Activated CD4-positive, CD25-positive, alpha-beta regulatory T cell treated with anti-CD3 and anti-CD28 coated beads, Interleukin-2, amount 50 U/mL, for 72 hours (primary cell): ENCODE measurements at places on chromosomes 13 and 19.
A peak's percentile ranks its signal among the peaks of the same experiment; 100 is the strongest.

DNA sequence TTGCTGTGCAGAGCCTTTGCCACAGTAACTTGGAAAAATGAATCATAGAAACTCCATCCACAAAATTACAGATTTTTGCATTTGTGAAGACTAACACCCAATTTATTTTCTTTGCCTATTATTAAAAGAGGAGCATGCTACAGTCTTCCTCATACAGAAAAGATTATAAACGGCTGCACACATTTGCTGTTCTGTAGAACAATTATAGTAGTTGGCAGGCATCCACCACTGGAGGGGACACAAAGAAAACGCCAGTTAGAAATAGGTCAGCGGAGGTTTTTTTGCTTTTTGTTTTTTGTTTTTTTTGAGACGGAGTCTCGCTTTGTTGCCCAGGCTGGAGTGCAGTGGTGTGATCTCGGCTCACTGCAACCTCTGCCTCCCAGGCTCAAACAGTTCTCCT is 51.6 kb downstream of the SACS start:
- no peak for DNase-seq

DNA sequence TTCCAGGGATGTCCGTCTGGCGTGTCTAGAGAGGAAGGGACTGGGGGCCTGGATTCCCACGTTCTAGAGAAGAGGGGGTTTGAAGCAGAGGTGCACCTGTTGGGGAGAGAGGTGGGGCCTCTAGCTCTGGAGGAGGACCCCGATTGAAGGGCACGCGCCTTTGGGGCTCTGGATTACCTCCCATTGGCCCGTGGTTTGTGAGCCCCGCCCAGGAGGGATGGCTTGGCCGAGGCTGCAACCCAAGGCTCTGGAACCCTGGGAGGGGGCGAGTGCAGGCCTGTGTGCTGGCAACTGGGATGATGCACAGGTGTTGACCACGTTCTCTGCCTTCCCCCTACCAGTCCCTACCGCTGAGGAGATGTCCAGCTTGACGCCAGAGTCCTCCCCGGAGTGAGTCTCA is 20.2 kb downstream of the TMEM150B start:
- DNase-seq: no peak

GRCh38 chr19:50753879-50754278 is 16.4 kb upstream of the GPR32 start:
- no peak for DNase-seq

GRCh38 chr13:46367617-46368327 is 19.3 kb downstream of the RUBCNL start:
- DNase-seq: no peak

- DNase-seq: no peak
These were observed 9.0 kb downstream of the OR7A5 start for GRCh38 chr19:14826006-14826405.

DNA sequence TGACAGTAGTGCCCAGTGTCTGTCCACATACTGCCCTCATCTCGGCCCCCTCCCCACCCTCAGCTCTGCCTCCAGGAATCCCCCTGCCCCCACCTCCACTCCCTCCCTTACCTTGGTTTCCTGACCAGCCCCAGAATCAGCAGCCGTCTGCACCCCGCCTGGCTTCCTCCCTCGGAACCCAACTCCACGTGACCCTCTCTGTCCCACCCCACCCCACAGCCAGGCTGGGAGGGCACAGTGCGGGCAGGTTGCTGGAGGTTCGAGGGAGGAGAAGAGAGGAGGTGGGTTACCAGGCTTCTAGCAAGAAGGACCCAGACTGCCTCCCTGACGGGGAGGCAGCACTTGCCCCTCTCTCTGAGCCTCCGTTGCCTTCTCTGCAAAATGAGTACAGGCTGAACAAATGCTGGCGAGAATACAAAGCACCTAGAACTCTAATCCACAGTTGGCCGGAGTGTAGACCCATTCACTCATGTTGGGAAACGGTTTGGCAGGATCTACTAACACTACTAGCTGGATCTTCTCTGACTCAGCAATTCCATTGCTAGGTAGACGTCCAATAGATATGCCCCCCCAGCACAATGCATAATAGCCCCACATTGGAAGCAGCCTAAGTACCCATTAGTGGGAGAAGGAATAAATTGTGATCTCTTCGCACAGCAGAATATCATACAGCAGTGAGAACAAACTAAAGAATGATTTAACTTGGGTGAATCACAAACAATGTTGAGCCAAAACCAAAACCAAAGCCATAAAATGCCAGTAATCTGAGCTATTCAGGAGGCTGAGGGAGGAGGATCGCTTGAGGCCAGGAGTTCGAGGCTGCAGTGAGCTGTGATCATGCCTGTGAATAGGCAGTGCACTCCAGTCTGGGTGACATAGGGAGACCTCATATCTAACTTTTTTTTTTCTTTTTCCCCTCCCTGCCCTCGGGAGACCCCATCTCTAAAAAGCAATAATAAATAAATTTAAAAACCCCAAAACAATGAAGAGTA is at the start of gene RASAL3:
TSS of gene RASAL3 (minus strand) at position 151 of the 992 bp plus-strand sequence. CDS start 186 bp downstream, outside the sequence.
- peak; percentile 66 for DNase-seq

DNA sequence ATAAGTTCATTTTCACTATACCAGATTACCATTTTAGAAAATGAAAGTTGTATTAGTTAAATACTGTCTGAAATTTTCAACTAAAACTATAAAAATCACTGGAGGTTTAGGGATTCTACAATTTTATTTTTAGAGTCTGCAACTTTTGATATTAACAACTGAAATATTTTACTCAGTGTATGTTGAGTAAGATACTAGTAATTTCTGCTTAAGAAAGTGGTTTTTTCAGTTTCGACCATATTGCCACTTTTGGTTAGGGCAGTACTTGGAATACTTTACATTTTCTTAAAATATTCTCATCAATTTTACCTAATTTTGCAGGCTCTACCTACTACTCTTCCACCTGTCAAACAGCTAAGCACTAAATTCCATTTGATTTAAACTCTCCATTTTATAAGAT is 59.6 kb downstream of the KCNRG start:
- no peak for DNase-seq

GRCh38 chr13:76339649-76340048 is 546.6 kb downstream of the KCTD12 start:
- no peak for DNase-seq

DNA sequence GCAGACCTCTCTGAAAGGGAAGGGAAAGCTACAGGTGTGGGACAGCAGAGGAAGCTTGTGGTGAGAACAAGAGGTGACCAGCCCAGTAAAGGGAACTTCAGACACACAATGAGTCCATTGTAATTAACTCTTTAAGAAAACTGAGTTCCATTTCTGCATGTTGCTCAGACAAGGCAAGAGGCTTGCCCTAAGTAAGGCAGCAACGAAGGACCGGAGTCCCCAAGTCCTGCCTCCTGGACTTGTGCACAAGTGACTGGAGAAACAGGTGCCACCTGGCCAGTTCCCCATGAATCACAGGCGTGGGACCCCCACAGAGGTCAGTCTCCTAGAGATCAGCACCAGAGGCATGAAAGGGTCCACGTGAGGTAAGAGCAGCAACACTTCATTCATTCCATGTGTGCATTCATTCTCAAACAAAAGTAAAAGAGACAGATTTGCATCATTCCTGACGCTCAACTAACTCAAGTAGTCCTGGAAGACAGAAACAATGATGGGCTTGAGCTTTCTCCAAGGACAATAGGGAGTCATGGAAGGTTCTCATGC is 14.7 kb upstream of the SIGLEC6 start:
- DNase-seq: no peak

- DNase-seq: no peak
These were observed 70.3 kb downstream of the TEX29 start for GRCh38 chr13:111390522-111391270.

- DNase-seq: no peak
These were observed 86.2 kb upstream of the HTR2A start for GRCh38 chr13:46982856-46983582.

DNA sequence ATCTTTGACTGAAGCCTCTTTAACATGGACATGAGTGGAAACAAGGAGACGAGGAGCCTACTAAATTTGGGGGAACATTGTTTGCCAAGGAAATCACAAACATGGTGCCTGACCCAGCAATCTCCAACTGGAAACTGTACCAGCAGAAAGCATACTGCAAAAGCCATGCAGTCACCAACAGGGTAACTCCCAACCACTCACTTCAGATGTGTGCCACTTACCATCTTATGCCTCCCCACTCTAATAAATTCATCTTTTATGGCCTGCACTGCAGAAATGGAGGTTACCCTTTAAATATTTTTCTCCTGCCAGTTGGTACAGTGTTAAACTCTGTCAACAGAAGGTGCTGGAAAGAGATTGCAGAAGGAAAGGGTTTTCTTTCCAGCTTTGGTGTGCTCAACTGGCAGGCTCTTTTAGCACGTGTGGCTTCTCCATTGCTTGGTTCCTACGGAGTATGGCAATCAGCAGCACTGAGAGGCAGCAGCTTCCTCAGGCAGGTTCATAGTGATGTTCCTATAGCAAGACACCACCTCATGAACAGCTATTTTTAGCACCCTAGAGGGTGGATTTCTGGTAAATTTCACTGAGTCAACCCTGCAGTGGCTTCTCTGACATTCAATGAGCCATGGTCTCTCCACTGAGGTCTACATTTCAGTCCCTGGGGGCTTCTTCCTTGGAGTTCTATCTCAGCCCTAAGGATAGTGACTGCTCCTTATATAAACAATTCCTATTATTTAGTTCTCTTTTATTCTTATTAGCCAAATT is 21.4 kb downstream of the MIR17HG start:
- no peak for DNase-seq
